ENCODE measurements at places on chromosomes 2 and 18. TPM values are rescaled to one million over a fixed set of nuclear protein-coding genes. Genes with fewer than 3 reads are reported as not detected.

IL1R1 gene
- 49.8 TPM for total RNA-seq

GCG gene
- total RNA-seq = not detected

UGT1A1 gene
- total RNA-seq = not detected

TOGARAM2 gene
- total RNA-seq = not detected

GKN2 gene
- not detected for total RNA-seq

VWA3B gene
- total RNA-seq = not detected

WDR35 gene
- total RNA-seq = 8.2 TPM

ECEL1 gene
- not detected for total RNA-seq

OTOS gene
- not detected for total RNA-seq

COL5A2 gene
- total RNA-seq = 18.8 TPM

DPP4 gene
- total RNA-seq = 212 TPM

ABCG8 gene
- not detected for total RNA-seq

TMEM182 gene
- 0.22 TPM for total RNA-seq

HOXD1 gene
- total RNA-seq = 10.0 TPM

PGAP1 gene
- 2.2 TPM for total RNA-seq

GULP1 gene
- total RNA-seq = 3.3 TPM

CYP27C1 gene
- 0.11 TPM for total RNA-seq

G6PC2 gene
- total RNA-seq = not detected

SLC30A3 gene
- 21.2 TPM for total RNA-seq

HK2 gene
- total RNA-seq = 2.5 TPM

POTEJ gene
- 0.26 TPM for total RNA-seq

SIX2 gene
- total RNA-seq = not detected

RNU2-63P gene
- total RNA-seq = 93.7 TPM

LONRF2 gene
- under 0.01 TPM for total RNA-seq

DOK6 gene
- 1.1 TPM for total RNA-seq

PMAIP1 gene
- 10.5 TPM for total RNA-seq

FER1L5 gene
- total RNA-seq = not detected

KCNJ3 gene
- total RNA-seq = not detected

ITGB6 gene
- total RNA-seq = not detected

BBS5 gene
- 1.5 TPM for total RNA-seq

LAMA1 gene
- total RNA-seq = 0.22 TPM

TCF23 gene
- total RNA-seq = not detected

MYO5B gene
- not detected for total RNA-seq

CXCR4 gene
- total RNA-seq = 13.9 TPM

PROM2 gene
- total RNA-seq = 0.09 TPM

All from dermis lymphatic vessel endothelial cell (primary cell).